Left renal pelvis (tissue), 4 donors: ENCODE measurements at places on chromosomes 2 and 18. TPM values are rescaled to one million over a fixed set of nuclear protein-coding genes. Genes with fewer than 3 reads are reported as not detected.

DNA sequence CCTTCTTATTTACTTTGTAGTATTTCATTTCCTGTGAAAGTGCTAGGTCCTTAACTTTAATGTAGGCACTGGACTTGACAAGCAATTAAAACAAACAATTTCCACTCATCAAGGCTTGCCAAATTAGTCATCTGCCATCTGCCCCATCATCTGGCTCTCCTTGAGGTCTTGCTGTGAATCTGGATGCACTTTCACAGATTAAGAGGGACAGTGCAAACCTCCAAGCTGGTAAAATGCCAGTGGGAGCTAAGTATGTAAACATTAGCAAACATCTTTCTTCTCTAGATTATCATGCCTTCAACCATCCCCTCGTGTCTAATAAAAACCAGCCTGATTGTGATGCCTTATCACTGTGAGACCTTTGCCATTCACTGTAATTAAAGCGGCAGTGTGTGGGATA is 402.9 kb downstream of the ERBB4 start:
- no peak for DNase-seq

The HOXD12 gene
- 0.33 TPM for polyA plus RNA-seq

The GNAL gene
- polyA plus RNA-seq, result 4.8 TPM

The TMEM127 gene
- 34.2 TPM for polyA plus RNA-seq

DNA sequence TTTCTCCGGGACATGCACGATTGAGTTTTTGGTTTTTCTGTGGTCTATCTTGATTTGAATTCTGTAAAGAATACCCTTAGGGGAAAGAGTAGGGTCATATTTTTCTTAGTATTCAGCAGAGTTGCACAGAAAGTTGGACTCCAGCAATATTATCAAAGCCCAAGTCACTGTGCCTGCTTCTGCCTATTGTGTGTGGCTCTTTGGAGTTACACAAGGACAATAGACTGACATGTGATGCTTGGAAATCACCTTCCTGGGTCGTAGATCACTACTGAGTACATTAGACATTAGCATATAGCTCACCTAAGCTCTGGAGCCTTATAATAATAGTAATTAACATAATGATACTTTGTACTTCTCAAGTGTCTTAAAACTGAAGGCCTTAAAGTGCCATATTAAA is 238.8 kb upstream of the FOSL2 start:
- DNase-seq, result no peak

DNA sequence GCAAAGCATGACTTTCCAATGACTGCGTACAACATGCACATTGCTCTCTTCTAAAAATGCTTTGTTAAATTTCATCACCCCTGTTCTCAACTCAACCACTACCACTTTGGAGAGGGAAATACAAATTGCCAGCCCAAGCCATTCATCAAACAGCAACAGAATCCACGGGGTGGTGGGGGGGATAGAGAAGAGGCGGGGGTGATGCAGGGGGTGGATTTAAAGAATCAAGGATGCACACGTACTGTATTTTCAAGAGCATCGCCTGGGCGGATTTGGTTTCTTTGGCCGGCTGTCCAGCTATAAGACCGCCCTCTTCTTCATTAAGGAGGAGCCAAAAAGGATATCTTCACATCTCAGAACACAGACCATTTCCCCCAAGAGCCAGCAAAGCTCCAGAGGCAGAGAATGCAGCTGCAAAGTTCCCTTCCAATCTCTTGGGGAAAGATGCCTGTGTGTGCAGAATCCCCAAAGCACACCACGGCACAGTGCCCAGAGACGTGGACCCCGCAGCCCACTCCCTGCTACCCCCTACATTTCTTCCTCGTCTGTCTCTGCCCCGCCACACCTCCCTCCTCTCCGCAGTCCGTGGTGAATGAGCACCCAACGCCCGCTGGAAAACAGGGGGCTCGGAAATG is 977 bp downstream of the SLC8A1 start:
- DNase-seq, result peak; percentile 66

GRCh38 chr2:10873790-10874437 is 37.8 kb upstream of the KCNF1 start:
- DNase-seq, result no peak

DNA sequence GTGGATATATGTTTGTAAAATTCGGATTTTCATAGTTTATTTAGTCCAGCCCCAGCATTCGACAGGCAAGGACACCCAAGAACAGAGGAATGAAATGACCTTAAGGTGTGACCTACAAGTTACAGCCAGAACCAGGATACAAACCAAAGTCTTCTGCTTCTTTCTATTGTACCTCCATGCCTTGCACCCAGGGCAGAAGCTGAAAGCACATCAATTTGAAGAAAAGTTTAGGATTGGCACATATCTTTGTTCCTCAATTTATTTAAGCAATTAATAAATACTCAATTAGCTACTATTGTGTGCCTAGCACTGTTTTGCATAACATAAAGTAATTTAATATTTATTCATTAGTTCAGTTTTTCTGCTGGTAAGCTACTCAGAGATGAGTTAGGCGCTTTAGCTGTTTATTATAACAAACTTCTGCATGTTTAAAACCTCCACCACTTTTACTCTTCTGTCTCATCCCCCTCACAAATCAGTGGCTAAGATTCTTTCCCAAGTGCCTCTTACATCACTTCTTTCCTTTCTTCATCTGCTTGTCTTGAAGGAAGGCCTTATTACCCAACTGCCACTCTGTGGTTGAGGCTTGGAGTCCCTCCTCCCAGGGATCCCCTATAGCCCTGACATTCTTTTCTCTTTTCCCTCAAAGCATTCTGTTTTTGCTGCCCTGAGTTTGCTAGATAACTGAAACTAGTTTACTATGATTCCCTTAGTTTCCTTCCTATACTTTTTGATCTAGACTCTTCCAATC is 37.1 kb upstream of the DARS1 start:
- no peak for DNase-seq

DNA sequence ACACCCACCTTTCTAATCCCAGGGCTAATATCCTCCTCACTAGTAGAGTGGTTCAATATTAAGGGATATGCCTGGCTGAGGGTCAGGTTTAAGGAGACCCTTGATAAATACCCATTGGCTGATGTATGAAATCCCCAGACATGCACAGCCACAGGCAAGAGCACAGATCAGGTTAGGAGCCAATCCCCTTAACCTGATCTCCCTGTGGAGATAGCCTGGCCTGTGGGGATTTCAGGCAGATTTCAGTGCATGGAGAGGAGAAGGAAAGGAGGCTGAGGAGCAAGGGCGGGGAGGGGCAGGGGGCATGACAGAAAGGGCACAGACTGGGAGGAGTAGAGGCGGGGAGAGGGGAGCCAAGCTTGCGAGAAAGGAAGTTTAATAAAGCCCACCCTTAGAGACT is 129.0 kb downstream of the LOXHD1 start:
- no peak for DNase-seq

DNA sequence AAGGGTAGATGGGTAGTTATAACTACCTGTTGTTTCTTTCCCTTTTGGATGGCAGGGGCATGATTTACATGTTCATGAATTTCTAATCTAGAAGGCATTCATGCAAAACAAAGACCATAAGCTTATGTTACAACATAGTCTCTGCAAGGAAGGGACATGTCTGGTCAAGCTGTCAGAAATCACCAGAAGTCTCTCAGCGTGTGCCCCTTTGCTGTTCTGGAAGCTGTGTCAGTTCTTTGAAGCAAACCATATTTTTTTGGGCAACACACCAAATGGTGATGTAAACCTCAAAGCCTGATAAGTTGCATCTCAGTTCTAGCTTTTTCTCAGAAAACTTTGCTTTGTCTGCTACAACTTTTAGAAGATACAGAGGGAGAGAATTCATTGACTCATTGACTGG is 173.5 kb upstream of the CTAGE1 start:
- DNase-seq, result no peak

The ATP8B1 gene
- 31.4 TPM for polyA plus RNA-seq

The CD207 gene
- 0.14 TPM for polyA plus RNA-seq

DNA sequence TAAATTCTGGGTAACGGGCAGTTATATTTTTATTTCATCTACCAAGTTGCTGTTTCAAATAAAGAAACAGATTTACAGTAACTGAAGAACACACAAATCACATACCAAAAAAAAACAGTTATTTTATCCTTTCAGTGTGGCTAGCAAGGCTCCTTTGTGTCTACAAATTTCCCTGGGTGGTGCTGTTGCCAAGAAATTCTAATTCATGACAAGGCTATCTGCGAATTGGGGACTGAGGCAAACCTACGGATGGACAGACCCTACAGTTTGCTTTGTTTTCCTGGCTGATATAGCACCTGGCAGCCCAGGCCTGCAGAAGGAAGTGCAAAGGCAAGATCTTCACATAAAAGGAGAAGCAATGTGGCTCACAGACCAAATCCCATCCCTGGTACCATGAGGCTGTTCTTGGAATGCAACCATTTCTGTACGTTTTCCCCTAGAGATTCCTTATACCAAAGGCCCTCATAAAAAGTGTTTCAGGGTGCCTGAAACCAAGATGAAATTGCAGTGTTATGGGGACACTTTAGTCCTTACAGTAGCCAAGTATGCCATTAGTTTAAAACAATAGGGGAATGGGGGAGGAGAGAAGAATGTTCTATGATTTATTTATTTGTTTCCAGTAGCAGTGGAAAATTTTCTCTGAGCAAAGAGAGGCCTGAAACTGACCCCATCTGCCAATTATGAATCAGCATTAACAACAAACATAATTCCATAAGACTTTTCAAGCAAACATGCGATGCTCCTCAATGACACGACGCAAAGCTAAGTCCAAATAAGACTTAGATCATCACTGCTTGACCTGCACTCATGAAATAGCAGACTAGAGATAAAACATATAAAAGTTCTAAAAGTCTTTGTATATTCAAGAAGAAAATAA is 4.3 kb downstream of the KLF7 start:
- no peak for DNase-seq

GRCh38 chr2:46162329-46163097 is 134.7 kb upstream of the EPAS1 start:
- DNase-seq, result no peak
